ENCODE measurements at places on chromosomes 6 and 20.
A peak's percentile ranks its signal among the peaks of the same experiment; 100 is the strongest.

- DNase-seq, result peak; percentile 90
Observed at GRCh38 chr6:31826793-31827285, 699 bp upstream of the HSPA1B start.

DNA sequence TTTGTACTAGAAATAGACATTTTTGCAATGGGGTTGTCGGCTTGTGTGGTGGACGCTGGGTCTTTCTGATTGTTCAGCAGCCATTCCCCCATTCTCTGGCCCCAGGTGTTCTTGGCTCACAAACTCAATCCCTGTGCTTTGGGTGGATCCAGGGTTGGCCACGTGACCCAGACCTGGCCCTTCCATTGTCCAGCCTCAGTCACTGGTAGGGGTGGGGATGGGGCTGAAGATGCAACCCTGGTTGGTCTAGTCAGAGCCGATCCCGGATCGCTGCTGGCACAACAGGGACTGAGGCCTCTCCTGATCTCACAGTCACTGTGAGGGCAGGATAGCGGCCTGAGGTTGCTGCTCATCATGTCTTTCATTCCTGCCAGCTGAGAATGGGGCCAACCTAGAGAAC is 365.3 kb upstream of the SULF2 start:
- DNase-seq, result no peak

GRCh38 chr6:37426945-37427510 is 6.0 kb upstream of the CMTR1 start:
- DNase-seq, result no peak

DNA sequence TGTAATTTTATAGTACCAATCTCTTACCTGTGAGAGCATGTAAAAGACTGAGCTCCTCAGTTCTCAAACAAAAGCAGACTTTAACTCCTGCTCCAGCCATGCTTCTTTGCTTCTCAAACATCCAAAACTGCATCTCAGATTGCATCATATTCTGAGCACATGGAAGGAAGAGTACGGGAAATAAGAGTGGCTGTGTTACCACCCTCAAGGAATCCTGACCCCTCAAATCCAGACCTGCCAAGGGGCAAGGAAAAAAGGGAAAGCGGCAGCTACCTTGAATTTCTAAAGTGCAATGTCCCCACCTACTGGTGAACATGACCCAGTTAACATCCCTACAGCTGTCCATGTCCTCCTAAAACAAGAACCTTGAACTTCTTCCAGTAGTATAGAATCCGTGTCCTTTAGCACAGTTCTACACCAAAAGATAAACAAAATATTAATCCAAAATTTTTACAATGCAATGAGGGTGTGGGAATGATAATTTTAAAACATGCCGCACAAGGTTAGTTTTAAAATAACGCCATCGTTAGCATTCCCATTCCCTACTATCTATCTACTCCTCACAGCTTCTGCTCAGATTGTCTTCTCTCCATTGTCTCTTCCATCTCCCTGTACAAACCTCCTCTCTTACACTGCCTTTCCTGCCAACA is 34.1 kb upstream of the HLA-DQB1 start:
- DNase-seq, result no peak

- no peak for DNase-seq
Observed at GRCh38 chr20:2330090-2330695, 34.4 kb downstream of the TGM3 start.

- no peak for DNase-seq
Observed at GRCh38 chr6:76174722-76175121, 102.3 kb upstream of the IMPG1 start.

DNA sequence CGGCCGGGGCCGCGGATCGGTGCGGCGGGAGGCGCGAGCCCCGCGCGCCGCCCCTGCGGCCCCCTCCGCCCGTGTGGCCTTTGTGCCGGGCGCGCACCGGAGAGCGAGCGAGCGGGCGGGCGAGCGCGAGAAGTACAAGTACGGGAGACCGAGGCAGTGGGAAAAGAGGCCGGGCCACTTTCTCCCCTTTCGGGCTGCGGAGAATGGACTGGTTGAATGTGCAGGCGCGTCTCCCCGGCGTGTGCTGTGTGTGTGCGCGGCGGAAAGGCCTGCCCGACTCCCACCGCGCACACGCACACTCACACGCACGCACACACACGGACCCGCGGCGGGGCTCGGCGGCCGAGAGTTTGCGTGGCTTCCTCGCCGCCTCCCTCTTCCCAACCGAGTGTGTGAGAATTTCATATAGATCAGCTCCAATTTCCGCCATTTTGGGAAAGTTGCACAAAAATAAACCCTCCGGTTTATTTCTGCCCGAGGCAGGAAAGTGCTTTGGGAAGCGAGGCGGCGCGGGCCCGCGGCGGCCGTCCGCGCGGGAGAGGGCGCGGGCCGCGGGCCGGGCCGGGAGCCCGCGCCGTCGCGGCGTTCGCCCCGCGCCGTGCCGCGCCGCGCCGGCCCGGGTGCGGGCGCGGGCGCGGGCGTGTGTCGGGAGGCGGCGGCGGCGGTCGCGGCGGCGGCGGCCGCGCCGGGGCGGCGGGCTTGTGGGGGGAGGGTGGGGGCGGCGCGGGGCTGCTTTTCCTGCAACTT is 1.1 kb downstream of the L3MBTL3 start:
- peak; percentile 26 for DNase-seq

Measured in left ventricle myocardium inferior (tissue), 1 donor.